ENCODE measurements at places on chromosomes 5 and 9.

DNA sequence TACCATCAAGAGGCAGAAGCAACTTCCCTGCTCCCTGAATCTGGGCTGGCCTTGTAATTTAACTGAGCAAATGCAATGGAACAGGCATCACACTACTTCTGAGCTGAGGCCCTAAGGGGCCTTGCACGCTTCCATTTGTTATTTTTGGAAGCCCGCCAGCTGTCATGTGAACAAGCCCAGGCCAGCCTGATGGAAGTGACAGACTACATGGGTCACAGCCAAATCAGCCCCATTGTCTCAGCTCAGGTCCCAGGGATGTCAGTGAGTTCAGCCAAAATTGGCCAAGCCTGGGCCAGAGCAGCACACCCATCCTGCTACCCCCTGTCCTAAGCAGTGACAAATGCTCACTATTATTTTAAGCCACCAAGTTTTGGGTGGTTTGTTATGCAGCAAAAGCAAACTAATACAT, 72.8 kb downstream of the PRRT1B start:
- no peak for DNase-seq

DNA sequence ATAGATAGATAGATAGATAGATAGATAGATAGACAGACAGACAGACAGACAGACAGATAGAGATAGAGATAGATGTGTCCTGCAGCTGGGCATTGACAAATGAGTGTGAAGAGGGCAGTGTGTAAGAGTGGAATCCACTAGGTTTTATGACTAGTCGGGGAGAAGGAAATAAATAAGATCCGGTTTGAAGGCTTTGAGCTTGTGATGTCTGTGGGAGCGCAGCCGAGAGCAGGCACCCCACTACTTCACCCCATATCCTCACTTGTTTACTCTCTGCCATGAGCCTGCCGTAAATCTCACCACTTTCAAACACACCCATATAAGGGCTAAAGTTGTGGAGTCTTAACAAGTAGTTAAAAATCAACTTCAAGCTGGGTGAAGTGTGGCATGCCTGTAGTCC, 1.4 kb upstream of the SUSD1 start:
- DNase-seq: no peak

- no peak for DNase-seq
Observed at GRCh38 chr5:891837-892393, 686 bp downstream of the BRD9 start.

GRCh38 chr9:93577078-93577974, 942 bp downstream of the PHF2 start:
- DNase-seq: no peak

DNA sequence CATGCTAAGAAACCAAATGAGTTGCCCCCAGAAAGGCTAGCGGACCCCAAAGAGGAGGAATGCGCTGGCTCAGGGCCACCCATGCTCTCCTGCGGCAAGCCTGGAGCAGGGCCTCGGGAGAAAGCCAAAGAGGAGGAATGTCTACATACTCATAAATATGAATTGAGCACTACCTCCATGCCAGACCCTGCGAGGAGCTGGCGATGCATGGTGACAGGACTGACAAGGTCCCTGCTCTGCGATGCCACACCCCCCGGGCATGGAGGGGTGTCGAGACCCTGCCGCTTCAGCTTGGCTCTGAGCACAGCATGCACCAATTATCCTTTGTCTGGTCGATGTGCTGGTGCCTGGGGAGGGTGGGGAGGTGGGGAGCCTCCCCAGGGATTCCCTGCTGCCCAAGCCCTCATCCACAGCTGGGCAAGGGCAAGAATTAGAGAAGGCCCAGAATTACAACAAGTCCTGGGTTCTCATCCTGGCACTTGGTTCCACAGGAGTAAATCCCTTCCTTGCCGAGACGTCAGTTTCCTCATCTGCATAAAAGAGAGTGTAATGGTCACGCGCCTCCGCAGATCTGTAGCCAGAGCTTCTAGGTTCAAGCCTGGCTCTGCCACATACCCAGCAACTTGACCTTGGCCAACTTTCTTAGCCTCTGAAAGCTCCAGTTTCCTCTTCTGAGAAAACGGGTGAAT, 74.4 kb downstream of the FAM114A2 start:
- no peak for DNase-seq

DNA sequence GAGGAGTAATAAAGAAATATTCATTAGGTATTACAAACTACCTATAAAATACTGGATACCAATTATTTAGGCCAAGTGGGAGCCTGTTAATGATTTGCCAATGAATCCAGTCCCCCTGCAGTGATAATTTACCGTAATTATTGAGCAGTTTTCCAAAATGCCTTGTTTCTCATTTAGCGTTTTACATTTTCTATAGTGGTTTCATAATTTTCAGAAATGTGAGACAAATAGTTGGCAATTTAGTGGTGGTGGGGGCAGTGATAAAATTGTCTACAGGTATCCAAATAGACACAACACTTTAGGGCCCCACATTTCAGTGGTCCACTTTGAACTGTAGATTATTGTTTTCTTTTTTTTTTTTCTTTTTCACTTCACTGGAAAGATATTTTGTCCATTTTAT, 27.3 kb upstream of the ALDH1A1 start:
- no peak for DNase-seq

DNA sequence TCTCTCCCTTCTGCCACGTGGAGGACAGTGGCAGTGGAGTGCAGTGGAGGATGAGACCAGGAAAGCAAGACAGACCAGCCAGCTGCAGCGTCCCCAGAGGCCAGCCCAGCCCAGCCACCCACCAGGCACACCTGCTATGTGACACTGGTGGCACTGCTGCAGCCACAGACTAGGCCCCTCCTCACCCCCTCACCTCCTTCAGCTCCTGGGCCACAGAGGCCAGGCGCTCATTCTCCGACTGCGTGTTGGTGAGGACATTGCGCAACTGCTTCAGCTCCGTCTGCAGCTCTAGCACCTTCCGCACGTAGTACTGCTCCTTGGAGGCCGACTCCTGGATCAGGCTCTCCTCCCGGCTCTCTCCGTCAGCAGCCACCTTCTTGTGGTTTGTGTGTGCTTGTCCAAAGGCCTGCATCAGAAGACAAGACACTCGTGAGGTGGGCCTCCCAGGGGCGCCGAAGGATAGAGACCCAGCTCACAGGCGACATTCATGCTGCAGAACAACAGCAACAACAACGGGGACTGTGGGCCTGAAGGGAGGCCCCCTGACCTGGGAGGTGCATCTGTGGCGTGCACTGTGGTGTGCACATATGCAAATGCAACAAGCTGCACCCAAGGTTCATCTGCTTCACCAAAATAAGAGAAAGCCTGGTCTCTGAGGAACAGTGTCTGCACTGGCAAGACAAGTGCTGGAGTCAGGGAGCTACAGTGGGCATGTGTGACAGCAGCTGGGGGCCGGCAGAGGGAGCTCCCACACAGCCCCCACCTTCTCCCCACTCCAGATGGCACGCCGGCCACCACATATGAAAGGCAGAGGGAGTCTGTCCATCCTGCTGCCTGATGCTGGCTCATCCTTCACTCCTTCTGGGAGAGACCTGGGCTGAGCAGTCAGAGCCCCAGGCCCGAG, 35.5 kb downstream of the BICD2 start:
- DNase-seq: no peak

- DNase-seq: no peak
Observed at GRCh38 chr5:115602591-115603125, 379 bp upstream of the TICAM2 start.

DNA sequence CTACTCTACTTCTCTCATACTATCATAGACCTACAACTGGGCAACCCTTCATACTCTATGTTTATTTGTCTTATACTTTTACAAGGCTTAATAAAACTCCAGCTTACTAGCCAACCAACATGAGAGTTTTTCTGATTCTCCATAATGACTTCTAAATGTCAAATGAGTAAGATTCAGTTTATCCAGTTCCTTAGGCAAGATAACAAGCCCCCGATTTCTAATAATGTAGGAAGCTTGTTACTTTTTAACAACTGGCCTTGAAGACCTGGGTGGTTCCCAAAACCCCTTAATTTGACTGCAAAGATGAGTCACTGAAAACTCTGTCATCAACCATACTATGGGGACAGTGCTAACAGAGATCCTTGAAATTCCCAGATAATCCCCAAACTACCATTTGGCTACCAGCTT, 294.6 kb upstream of the ACTBL2 start:
- DNase-seq: no peak

DNA sequence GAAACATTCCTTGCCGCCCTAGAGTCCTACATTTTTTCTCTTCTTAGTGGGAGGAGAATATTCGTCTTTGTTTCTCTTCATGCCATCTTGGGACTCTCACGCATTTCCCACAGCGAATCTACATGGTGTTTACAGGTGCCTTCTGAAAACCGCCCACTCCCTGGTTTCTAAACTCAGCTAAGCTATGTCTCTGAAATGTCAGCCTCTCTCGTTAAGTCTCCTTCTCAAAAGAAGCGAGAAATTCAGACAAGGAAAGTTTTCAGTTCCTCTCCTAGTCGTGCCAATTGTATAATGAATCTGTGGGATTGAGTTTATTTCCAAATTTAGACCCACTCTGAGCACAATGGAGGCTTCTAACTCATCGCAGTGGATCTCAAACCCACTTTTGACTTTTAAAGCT, 186.8 kb upstream of the NFIB start:
- no peak for DNase-seq

DNA sequence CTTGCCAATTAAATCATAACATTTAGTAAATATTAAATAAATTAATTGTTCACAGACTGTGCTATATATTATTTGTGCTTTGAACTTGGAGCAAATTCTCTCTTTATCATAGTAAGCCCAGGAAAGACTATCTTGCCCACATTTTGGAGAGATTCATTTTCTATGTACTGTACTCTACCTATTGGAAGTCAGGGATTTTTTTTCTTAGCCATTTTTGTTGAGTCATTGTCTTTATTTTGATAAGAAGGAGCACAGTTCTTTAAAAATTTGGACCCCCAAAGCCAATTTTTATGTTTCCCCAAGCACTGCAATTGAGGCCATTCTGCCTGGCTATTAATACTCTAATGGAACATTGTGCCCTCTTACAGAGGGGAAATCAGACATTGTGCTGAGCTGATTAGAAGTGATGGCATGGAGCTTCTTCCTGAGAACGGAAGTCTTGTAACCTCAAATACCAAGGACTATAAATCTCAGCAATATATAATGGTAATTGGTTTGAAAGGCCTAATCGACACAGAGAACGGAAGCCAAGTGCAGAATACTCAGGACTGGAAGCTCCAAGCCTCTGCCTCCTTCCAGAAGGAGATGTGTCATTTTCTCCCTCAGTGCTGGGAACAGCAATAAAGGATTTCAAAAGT, 188.8 kb upstream of the PAPPA start:
- no peak for DNase-seq

GRCh38 chr5:5105531-5105930, 34.6 kb upstream of the ADAMTS16 start:
- no peak for DNase-seq

Measured in renal pelvis (tissue), 12 donors.